DMS 273 treated with DMSO at 0.1 percent for 48 hours (cell line): ENCODE measurements at places on chromosomes 3 and 15.

DNA sequence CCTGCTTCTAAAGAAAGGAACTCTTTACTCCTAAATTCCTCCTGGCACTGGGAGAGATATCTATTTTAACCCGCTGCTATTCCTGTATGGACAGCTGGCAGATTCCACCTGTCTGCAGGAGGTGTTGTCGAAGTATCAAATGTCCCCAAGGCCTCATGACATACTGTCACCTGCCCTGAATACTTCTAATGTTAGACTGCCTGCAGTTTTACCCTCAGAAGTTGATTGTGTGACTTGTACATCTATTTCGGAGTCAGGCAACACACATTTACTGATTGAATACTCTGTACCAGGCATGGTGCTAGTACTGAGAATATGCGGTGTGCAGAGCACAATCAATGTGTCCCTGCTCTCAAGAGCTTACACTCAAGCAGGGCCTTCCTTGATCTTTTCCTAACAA is 38.6 kb downstream of the PDZRN3 start:
- DNase-seq: no peak

DNA sequence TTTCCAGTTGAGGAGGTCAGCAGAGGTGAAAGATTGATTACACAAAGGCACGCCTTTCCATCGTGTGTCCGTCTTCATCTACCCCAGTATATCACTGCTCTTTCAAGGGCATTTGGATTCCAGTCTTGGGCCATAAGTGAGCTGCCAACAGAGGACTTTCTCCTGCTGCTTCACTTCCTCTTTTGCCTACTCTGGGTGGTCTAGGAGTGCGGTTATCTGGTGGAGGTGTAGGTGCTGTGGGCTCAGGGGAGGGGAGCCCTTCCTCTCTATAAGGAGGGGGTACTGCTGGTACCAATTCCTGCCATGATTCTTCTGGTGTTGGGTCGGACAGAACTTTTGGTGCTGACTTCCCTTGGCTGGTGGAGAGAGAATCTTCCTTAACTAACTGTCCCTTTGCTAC is 83.1 kb upstream of the VEPH1 start:
- no peak for DNase-seq

DNA sequence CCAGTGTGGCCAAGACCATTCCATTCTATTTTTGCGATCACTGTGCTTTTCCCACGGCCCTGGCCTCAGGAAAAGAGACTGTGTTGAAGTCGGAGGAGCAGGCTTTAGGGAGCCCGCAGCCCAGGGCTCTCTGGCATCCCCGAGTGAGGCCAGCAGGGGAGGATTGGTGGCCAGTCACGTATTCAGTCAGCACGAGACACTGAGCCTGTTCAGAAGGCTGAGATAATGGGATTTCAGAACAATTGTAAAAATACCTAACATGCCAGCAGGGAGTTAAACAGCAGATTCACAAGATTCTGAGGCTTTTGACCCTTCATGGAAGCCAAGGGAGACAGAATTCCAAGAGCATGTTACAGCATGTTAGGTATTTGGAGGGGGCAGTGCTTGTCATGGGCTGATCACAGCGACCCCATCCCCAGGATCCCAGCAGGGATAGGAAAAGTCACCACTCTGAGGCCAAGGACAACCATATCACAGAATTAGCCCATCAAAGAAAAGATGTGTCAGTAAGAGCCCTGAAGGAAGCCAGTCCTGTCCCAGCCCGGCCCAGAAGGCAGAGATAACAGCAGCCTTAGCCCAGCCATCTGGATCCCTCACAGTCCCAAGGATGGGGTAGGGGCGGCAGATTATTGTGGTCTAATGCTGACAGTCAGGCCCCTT is 40.6 kb downstream of the AMOTL2 start:
- DNase-seq: no peak

DNA sequence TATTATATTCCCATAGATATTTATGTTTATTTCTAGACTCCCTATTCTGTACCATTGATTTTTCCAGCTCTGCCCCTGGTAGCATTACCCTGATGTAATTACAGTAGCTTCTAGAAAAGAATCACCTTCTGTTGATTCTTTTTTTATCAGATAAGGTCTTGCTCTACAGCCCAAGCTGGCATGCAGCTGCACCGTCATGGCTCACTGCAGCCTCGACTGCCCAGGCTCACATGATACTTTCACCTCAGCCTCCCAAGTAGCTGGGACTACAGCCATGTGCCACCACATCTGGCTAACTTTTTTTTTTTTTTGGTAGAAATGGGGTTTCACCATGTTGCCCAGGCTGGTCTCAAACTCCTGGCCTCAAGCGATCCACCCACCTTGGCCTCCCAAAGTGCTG is 41.8 kb downstream of the SLC24A1 start:
- DNase-seq: no peak

GRCh38 chr3:178139116-178139515 is 397.1 kb upstream of the KCNMB2 start:
- DNase-seq: peak; percentile 59

- DNase-seq: no peak
Measured at GRCh38 chr15:66598095-66598815, 32.5 kb upstream of the LCTL start.

GRCh38 chr3:11635680-11636393 is 7.9 kb downstream of the VGLL4 start:
- no peak for DNase-seq
